ENCODE measurements at places on chromosomes 2 and 18.

DNA sequence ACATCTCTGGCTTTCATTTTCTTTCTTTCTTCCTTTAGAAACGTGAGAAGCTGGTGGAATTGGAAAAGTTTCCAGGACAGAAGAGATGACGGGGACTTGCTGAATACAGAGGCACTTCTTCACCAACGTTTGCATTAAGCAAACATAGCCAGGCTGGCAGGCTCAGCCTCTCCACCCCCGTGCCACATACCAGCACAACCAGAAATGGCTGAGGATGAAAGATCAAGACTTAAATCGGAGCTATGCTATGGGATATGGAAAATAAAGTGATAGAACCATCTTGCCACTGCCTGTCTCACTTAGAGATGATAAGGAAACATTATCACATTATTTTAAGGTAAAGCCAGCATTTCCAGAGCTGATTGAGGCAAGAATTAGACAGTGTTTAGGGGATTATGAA lies 483.3 kb downstream of the BCL11A start:
- DNase-seq, result no peak

DNA sequence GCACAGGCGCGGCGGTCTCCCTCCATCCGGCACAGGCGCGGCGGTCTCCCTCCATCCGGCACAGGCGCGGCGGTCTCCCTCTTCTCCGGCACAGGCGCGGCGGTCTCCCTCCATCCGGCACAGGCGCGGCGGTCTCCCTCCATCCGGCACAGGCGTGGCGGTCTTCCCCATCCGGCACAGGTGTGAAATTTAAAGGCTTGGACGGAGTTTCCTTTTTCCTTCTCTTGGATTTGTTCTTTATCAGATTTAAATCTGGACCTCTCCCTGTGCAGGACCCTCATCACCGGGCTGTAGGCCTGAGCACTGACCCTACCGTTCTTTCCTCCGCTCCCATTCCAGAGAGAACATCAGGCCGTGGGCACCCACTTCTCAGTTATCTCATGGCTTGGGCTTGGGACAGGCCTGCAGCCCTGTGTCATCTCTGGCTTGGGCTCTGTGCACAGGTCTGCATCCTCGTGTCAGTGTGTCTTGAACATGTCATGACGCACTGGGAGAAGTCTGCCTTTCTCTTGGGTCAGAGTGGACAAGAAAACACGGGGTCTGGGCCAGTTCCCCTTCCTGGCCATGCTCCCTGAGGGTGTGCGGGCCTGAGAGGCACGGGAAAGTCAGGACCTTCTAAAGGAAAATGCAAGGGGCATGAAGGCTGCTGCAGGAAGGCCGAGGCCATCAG lies 53.9 kb upstream of the PXDN start:
- no peak for DNase-seq

DNA sequence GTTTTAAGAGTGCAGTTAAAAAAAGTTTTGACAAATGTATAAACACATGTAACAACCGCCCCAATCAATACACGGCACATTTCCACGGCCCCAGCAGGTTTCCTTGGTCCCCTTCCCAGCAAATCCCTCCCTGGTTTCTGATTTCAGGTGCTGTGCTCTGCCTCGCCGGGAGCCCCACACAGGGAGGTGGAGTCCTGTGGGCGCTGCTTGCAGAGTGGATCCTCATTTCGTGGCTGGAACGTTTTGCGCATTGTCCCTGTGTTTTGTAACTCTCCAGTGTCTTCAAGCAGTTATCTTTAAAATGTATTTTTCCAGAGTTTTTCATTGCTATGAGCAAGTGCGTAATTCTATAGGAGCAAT lies 124.8 kb downstream of the GALR1 start:
- no peak for DNase-seq

- peak; percentile 99 for DNase-seq
Observed at GRCh38 chr2:112674229-112674628, 28.5 kb downstream of the SLC20A1 start.

GRCh38 chr2:217068677-217069250 lies 208.9 kb upstream of the TNP1 start:
- DNase-seq, result no peak
